ENCODE measurements at places on chromosomes 3 and 15.

DNA sequence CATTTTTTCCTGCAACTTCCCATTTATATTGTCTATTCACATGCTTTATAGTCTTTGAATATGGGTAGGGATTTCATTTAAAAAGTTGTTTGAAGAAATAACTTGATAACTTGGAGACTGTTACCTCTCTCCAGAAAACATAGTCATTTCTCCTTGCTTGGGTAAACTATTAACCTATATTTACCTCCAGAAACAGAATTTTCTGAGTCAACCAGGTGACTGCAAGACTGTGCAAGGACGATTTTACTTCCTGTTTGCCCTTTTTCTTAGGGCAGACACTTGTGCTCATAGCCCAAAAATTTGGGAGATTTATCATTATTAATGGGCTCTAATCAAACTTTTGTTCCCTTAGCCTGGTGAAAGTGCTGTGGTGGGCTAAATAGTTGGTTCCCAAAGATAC lies 14.3 kb upstream of the MOBP start:
- DNase-seq: no peak

- no peak for DNase-seq
Observed at GRCh38 chr15:85865070-85865684, 70.5 kb upstream of the KLHL25 start.

- no peak for DNase-seq
Observed at GRCh38 chr15:31469786-31470525, 143.3 kb downstream of the KLF13 start.

DNA sequence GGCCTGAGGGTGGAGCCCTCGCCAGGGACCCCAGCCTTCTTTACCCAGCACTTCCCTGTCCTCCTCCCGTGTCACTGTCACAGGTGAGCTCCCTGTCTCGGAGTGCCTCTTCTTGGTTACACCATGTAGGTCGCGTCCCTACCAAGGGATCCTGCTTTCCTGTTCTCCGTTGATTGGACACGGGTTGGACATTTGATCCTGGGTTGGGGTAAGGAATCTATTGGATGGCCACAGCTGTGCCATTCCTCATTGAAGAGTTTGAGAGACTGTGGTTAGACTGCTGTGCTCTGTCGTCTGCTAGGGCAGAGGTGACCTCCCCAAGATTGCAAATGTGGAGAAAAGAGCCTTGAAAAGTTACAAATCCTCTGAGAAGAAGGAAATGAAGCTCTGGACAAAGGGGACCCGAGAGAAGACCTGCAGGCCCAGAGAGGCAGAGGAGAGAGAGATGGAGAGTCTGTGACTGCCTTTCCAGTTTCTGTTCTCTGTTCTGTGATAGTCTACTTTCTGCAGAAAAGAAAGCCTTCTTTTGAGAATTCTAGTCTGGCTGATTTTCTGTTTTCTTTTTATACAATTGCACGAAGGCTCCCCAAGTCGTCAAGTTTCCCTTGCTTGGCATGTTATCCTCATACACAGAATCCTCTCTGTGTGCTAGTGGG lies 325.7 kb upstream of the RGMA start:
- DNase-seq: no peak

DNA sequence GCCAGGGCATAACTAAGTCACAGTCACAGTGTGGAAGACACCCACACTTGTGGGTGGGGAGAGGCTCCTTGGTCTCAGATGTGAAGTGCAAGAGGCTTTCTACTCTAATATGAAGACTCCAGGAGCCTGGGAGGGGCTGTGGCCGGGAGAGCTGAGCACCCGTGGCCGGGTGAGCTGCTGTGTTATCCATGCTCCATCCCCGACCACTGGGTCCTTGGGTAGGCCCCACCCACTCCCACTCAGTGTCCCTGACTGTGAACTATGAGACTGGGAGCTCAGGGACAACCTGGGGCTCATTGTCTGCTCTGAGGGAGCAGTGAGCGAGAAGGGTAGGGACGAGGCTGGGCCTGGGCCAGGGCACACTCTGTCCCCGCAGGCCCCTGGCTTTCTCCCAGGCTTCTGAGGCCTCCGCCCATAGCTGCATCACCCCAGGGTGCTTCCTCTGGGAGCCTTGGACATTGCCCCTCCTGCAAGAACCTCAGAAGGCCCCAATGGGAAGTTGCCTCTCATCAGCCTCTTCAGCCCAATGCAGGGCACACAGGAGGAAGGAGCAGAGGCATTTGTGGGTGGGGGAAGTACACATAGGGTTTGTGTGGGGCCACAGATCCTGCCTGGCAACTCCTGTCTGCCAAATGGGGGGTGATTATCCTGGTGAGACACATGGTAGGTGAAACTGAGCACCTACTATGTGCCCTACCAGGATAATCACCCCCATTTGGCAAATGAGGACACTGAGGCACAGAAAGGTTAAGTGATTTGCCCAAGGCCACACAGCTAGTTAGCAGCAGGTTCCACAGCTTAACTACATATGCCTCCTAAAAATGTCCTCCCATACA lies 2.4 kb downstream of the ANPEP start:
- no peak for DNase-seq

DNA sequence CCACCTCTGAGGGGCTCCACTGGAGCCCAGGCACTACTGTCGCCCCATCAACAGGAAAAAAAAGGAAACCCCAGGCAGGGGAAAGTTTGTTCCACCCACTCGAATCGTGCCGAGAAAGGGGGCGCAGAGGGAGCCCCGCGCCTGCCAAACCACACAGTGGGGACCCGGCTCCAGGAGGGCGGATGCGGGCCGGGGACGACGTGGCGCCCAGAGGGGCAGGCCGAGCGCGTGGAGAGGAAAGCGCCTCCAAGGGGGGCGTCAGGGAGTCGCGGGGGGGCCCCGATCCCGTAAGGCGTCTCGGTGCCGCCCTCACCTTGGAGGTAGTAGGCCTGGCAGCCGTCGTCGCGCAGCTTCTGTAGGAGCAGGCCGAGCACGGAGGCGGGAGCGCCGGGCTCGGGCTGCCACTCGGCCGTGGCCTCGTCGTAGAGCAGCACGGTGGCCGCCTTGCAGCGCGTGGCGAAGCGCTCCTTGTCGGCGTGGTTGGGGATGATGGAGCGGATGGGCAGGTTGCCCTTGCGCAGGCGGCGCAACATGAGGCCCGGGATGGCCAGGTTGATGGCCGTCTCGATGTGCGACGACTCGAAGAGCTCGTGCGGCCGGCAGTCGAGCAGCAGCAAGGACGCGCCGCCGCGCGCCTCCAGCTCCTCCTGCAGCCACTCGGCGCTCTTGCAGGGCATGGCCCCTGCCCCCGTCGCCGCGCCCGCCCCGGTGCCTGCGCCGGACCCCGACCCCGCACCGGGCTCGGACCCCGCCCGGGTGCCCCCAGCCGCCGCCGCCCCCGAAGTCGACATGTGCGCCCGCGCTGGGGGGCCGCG lies 627 bp downstream of the DUSP7 start:
- no peak for DNase-seq

DNA sequence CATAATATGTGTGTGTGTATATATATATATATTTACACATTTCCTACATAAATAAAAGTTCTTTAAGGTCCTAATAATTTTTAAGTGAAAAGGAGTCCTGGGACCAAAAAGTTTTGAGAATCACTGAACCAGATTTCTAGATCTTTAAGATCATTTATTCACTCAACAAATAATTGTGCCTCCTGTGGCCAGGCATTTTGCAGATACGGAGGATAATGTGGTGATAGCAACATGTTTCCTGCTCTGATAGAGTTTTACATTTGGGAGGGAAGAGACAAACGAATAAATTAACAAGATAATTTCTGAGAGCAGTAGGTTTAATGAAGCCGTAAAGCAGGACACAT lies 448 bp upstream of the RNF7 start:
- DNase-seq: no peak

Measured in activated CD8-positive, alpha-beta memory T cell treated with anti-CD3 and anti-CD28 coated beads for 1 hour (primary cell).